ENCODE measurements at places on chromosomes 12 and 14.

DNA sequence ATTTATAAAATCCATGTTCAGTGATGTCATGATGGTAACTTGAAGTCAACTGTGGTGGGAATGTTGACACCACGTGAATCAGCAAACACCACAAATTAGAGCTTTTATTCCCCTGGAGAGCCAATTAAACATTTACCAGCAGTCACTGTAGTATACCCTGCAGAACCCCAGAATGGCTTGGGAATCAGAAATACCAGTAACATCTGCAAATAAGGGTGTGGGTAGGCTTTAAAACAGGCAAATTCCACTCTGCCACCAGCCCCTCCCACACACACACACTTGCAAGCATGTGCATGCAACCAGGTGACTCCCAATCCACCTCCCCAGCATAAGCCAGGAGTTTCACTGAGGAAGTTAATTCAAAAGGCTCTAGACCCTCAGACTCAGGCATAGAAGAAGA lies 63.6 kb upstream of the TMEM263 start:
- DNase-seq, result no peak

DNA sequence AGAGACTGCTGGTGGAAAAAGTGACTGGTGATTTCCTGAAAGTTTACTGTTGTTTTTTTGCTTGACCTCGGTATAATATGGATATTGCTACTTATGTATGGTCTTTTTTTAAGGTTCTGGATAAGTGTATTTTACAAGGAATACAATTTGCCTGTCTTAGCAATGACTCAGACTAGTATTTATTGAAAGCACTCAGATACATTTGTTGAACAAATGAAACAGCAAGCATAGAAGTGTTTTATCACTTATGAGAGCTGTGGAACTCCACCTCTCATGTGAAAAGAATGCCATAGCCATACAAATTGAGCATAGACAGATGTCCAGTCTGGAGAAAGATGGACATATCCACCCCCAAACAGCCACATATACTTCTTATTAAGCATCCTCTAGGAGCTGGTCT lies 340.4 kb upstream of the FBXO33 start:
- no peak for DNase-seq

- no peak for DNase-seq
Measured at GRCh38 chr14:74942608-74943007, 12.8 kb downstream of the PGF start.

DNA sequence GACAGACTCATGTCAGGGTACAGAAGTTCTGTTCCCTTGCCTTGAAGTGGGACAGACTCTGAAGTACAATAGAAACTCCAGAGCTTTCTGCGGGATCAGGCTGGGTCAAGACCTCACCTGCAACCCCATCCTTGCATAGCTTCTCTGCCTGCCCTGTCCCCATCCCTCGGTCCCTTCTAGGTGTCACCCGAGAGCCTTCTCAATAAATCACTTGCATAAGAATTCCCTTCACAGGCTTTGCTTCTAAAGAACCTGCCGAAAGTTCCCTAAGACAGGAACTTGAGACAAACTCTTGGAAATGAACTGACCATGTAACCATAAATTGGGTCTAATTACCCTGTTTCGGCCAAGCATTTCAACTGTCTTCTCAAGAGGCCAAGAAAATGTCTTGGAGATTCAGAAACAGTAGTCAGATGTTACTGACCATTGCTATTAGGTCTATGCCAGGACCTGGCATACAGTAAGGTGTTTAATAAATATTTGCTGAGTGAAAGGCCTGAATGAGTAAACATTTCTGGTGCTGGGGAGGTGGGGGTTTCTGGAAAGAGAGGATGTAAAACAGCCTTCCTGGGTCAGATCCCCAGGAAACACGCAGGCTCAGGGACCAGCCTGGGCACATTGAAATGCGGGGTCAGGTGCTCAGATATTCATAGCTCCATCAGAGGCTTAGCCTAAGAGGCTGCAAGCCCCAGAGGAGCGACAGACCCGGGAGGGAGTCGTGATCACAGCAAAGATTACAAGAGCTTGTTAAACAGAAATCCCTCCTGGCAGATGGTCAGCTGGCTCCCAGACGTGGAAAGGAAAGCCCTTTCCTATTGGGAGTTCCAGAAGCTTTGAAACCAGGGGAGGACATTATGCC lies 226.2 kb upstream of the LHX5 start:
- no peak for DNase-seq

DNA sequence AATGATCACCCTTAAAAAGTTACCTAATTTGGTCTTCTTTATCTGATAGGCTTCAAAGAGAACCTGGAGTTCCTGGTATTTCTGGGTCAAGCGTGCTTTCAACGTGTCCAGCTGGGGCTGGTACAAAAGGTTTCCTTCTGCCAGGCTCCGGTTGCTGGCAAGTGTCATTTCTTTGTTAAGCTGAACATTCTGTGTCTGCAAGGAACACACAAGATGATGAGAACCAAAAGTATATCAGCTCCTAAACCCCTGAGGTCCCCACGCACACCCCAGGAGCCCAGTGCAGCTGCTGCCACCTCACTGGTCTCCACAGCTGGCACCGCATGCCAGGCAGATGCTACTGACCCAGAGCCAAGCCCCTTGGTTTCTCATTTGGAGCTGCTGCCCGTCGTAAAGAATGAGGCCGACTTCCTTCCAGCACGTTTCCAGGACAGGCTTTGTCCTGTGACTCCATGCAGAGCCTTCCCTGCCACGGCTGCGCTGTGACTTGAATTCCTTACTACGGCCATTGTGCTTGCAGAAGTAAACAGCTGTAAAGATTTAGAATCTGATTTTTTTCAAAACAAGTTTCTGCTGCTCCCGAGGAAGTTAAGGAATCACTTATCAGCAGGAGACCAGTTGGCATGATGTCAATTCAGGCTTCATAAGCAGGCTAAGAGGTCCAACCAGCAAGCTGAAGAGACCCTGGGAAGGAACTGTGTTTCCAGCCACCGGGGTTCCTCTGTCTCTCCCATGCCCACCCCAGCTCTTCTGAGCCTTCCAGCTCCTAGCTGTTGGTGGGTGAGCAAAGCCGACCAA lies 24.9 kb downstream of the VPS37B start:
- no peak for DNase-seq

- DNase-seq, result no peak
Measured at GRCh38 chr14:55160989-55161388, 30.4 kb downstream of the DLGAP5 start.

DNA sequence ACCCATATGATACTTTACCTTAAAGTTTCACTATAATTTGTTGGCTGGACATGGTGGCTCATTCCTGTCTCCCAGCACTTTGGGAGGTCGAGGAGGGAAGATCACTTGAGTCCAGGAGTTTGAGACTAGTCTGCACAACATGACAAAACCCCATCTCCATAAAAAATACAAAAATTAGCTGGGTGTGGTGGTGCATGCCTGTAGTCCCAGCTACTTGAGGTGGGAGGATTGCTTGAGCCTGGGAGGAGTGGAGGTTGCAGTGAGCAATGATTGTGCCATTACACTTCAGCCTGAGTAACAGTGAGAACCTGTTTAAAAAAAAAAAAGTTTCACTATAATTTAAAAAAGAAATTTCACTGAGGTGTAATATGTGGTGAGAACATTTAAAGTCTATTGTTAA lies 21.2 kb downstream of the DERA start:
- DNase-seq, result no peak

GRCh38 chr14:25351269-25351668 lies 301.3 kb upstream of the STXBP6 start:
- no peak for DNase-seq

GRCh38 chr12:114404926-114405518 lies 922 bp downstream of the TBX5 start:
- DNase-seq, result no peak

DNA sequence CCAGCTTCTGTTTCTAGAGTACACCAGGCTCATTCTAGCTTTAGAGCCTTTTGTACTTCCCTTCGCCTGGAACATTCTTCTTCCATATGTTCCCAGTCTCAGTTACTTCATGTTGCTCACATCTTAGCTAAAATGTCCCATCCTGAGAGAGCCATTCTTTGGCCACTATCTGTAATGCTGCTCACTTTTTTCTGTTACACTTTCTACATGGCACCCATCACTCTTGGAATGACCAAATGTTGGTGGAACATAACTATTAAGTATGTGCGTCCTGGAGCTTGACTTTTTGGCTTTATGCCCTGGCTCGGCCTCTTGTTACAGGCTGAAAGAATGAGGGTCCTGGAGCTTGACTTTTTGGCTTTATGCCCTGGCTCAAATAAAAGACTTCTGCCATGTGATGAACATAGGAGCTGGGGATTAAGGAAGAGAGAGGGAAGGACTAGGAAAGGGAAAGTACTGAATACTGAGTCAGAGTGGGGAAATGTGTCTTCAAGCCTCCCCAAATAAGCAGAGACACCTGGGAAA lies 442.9 kb upstream of the ATP2B1 start:
- DNase-seq, result no peak

DNA sequence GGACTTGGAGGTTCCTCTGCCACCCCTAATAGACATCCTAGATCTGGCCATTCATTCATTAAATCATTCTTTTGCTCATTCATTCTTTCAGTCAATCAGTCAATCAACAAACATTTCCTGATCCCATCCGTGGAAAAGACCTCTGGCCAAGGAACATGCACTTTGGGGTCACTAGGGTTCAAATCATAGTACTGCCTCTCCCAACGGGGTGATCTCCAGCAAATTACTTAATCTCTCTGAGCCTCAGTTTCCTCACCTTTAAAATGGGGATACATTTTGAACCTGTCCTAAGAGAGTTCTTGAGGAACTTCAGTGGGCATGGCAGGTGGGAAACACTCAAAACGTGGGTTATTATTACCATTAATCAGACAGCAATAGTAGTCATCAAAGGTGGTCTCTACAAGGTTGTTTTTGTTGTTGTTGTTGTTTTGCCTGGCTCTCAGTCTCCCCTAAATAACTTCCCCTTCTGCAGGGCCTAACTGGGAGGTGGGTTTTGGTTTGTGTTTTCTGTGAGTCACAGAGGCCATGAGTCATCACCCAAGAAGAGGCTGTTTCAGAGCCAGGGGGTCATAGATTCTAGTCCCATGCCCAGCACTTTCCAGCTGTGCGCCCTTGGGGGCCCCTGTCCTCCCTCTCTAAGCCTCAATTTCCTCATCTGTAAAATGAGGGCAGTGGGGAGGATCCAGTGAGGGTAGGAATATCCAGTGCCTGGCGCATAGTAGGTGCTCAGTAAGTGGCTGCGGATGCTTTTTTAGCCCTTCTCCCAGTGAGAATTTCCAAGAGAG lies 16.9 kb upstream of the FAM222A start:
- no peak for DNase-seq

- no peak for DNase-seq
Measured at GRCh38 chr14:34203251-34203722, 252.4 kb upstream of the EGLN3 start.

GRCh38 chr14:73833530-73834260 lies 17.9 kb upstream of the PTGR2 start:
- peak; percentile 41 for DNase-seq

DNA sequence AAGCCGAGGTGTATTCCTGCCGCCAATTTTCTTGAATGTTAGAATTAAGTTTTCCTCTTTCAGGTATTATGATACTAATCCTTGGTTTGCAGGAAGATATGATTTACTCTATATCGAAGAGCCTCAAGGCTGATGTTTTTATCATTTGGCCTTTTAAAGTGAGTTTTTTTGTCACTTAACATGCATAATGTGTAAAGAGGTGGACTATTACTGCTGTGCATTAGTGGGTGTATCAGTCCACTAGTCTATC lies 11.1 kb upstream of the TMPO start:
- DNase-seq, result no peak

DNA sequence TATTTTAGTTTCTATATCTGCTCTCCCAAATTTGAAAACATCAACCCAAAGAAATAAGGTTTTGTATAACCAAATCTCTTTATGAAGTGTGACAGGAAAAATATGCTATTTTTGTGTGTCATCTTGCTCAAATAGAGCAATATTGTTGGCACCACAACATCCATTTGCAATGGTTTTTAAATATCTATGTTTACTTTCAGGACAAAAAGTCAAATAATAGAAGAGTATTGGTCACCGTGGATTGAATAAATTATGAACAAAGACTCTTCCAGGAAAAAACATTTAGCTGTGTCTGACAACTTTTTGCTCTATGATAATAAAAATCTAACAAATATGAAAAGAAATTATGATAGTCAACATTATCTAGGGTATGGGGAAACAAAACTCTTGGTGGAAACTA lies 439.2 kb downstream of the BTG1 start:
- no peak for DNase-seq

- DNase-seq, result peak; percentile 44
Measured at GRCh38 chr14:99581374-99581773, 22.6 kb downstream of the CCDC85C start.
